ENCODE measurements at places on chromosomes 11 and 22. TPM values are rescaled to one million over a fixed set of nuclear protein-coding genes. Genes with fewer than 3 reads are reported as not detected.

- no peak for DNase-seq
Observed at GRCh38 chr22:36761553-36762240, 14.2 kb downstream of the IFT27 start.

DNA sequence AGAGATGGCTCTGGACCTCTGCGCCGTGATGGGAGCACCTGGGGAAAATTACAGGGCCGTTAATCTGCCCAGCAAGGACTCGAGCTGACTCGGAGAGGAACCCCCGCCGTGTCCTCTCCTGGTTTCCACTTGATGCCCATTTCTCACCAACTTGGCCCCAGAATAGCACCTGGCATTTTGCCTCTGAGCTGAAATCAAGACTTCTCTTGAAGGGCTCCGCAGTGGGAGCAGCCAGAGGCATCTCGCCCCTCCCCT is 19.0 kb upstream of the CABP7 start:
- no peak for DNase-seq

GRCh38 chr11:111479666-111480065 is 32.5 kb downstream of the BTG4 start:
- no peak for DNase-seq

Gene TTC36
- not detected for polyA plus RNA-seq

Measured in ovary (tissue), 10 donors.